Stimulated activated CD8-positive, alpha-beta memory T cell treated with anti-CD3 and anti-CD28 coated beads, Interleukin-4, amount 100 ng/mL, for 4 hours (primary cell): ENCODE measurements at places on chromosomes 6 and 20.

GRCh38 chr20:46941404-46941803 is 46.8 kb downstream of the EYA2 start:
- DNase-seq: no peak

DNA sequence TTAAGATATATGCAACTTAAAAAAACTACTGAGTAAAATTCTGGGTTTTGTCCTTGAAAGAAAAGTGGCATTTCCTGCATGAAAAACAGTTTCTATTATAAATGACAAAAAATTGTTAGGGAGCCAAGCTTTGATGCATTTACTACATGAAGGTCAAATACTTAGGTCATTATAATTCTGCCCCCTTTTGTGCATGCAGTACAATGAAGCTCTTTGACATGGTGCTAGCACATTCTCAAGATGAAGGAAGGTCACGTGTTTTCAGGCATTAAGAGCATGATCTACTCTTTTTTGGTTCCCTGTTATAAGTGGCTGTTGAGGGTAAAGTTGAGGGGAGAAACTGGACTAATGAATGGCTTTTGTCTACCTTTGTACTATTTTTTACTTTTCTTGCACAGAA is 72.7 kb downstream of the FOXO3 start:
- no peak for DNase-seq

DNA sequence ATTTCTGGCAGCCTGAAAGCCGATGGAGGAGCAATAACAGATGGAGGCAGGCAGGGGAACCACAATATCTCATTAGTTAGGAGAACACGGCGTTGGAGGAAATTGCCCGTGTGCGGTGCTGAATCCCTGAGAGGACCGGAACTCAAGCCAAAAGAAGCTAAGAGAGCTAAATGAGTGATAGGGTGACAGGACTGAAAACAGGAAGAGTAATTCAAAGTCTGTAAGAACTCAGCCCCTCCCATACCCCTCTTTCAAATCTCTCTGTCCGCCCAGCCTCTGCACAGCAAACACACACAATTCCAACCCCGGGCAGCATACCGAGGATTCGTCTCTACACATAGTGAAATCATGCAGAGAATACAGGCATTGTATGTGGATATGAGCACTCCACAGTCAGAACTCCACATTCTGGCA is 2.6 kb upstream of the IPCEF1 start:
- DNase-seq: no peak

DNA sequence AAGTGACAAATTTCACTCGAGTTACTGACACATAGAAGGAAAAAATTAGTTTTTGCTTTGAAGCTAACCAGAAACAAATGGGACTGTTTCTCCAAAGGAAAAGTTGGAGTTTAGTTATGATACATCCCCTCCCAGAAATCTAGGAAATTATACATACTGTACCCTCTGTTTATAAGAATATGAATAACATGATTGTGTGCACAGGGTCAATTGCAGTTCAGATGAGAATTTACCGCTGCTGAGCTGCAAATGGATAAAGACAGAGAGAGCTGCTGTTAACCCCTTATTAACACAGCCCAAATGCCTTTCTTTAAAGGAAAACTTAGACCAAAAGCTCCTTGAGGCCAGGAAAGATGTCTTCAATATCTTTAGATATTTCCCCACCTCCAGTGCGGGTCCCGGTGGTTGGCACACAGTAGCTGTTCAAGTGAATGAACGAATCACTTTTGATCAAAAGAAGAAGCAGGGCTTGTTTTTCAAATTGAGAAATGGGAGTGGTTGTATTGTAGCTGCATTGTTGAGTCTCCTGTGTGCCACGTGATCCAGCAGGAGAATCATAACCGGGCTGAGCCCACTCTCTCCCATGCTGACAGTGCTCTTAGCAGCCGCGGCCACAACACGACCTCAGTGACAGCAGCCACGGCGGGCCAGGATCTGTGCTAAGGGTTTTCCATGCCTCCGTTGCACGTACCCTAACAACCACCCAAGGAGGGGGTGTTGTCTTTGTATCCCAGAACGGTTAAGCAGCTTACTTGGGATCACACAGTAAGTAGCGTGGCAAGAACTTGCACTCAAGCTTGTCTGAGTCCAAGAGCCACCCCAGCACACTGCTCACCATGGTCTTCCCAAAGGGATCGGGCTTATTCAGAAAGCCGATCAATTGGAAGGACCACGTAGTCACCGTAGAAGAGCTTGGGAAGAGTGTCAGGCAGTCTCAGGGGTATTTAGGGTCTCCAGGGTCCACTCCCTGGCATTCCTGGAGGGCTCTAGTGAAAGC is 53.5 kb upstream of the BMP6 start:
- DNase-seq: no peak

DNA sequence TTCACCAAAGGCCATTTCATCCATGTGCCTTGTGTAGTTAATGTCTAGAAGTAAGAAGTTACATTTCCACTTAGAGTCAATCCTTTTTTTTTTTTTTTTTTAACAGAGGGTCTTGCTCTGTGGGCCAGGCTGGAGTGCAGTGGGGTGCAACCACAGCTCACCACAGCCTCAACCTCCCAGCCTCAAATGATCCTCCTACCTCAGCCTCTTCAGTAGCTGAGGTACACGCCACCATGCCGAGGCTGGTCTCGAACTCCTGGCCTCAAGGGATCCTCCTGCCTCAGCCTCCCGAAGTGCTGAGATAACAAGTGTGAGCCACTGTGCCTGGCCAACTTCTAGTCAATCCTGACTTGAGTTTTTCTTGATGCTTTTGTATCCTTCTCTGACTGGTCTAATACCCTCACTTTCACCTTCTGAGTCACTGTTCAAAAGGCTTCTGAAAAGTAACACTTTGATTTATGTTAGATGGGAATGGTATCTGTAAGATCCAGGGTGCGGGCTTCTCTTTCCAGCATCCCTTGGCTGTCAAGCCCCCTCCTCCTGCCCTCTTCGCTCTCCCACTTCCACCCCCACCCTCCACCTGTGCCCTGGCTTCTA is 22.1 kb downstream of the TRAM2 start:
- no peak for DNase-seq

GRCh38 chr6:138291849-138292181 is 73.5 kb upstream of the PBOV1 start:
- DNase-seq: no peak

DNA sequence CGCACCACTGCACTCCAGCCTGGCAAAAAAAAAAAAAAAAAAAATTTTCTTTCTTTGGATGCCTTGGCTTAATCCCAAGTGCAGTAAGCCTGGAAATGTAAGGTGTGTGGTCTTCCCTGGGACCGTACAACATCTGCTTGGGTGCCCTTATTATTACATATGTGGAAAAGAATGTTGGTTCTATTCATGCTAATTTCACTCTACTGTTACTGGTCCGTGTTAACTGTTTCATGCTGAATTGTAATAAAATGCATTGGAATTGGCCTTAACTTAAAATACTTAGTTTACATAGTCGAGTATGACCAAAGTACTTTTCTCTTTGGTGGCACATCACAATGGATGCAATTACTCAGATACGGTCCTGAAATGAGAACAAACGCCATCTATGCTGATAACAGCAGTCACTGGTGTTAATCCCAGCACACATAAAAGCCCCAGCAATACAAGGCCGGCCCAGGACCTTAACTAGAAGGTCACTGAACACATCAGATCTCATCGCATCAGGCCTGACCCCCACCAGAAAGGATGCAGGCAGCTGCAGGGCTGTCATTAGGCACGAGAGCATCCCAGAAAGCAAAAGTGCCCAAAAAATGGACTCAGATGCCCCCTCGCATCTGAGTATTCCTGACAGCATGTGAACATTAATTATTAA is 1.2 kb downstream of the SERPINB6 start:
- DNase-seq: no peak

GRCh38 chr6:109344226-109344625 is 38.0 kb downstream of the CD164 start:
- no peak for DNase-seq

- no peak for DNase-seq
These were observed 539.3 kb upstream of the ID4 start for GRCh38 chr6:19297880-19298279.

GRCh38 chr6:139784222-139784769 is 409.8 kb upstream of the CITED2 start:
- DNase-seq: no peak

DNA sequence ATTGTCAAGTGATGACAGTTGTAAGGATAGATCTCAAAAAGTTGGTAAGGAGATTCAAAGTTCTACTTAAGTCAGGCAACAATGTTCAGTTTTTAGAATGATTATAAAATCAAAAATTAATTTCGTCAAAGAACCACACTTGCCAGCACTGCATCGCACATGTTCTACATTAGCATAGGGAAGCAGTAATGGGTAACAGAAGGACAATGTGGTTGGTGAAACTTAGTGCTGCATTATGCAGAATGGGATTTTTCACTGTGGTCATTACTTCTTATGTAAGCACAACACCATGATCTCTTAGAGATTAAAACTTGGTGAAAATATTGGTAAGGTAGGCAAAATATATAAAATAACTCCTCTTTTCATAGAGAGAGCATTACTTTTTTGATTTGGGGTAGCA is 173.7 kb upstream of the THEMIS start:
- no peak for DNase-seq

- DNase-seq: no peak
These were observed at the start of gene NRN1 for GRCh38 chr6:6006428-6007365. NRN1 (minus strand) TSS chr6:6006925; CDS start chr6:6006749, 176 bp downstream.

- no peak for DNase-seq
These were observed 2.1 kb downstream of the STX11 start for GRCh38 chr6:144152334-144152900.

- DNase-seq: no peak
These were observed 2.4 kb downstream of the DSP start for GRCh38 chr6:7543789-7544424.

DNA sequence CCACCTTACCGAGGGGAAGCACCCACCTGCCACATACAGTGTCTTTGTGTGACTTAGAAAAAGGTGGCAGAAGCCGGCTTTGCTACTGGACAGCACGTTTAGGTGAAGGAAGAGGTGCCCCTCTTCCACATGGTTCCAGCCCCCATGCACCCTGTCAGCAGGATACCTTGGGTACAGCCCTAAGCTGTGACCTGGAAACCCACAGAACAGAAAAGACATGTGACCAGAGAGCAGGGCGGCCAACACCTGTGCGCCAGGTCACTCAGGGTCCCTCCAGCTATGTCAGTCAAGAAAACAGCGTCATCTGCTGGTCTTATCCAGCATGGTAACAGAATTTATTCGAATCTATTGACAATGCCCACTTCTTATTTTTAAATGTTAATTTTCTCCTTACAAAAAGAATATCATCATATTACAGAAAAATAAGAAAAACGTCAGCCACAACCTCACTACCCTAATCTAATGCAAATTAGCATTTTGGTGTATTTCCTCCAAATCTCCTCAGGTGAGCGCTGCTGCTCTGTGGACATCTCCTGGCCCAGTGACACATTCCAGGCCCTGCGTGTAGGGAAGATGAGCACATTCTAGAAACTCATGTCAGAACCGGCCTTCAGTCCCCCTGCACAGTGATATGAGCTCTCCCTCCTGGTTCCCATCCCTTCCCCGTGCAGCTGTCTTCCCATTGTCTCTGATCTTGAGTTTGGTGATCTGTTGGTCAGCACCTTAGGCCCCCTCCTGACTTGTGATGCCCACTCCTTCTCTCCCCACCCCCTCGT is 37.2 kb downstream of the GTF2H5 start:
- no peak for DNase-seq

DNA sequence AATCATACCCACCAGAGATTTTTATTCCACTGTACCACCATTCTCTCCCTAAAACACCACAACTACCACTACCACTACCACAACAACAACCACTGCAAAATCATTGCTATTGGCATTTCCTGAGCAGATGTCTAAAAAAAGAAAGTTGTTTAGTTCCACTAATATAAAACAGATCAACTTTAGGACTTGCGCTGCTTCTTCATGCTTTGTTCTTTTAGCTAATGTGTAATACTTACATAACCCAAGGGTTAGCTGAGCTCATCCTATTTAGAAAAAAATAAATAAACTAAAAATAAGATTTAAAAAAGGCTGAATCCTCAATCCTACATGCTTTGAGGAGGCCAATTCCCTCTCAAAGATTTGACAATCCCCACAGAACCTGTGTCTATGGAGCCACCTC is 11.4 kb downstream of the IYD start:
- DNase-seq: no peak

DNA sequence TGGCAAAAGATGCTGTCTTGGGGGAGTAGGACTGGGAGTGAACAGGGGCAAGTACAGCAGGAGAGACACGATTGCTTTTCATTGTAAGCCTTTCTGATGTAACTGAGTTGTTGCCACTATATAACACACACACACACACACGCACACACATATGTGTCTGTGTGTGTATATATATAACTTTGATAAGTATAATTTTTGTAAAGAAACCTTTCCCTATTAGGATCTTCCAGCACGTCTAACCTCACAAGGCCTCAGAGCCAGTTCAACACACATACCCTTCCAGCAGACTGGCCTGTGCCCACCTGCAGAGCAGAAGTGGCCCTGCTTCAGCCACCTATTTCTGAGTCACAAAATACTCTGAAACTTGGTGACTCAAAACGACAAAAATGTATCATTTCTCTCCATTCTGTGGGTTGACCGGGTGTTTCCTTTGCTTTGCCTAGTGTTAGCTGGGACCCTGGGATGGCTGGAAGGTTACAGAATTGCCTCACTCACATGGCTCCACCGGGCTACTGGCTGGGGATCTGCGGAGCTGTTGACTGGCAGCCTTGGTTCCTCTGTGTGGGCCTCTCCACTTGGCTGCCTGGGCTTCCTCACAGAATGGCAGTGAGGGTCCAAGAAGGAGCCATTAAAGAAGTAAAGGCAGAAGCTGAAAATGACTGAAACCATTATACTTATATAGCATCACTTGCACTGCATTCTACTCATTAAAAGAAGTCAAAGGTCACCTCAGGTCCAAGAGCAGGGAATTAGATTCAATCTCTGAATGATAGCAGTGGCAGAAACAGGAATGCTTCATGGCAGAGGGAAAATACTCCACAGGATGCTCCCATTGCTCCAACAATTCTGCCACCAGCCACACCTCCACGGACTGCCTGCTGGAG is 126.4 kb downstream of the BANF2 start:
- DNase-seq: no peak

GRCh38 chr6:122845916-122846612 is 57.0 kb downstream of the SMPDL3A start:
- no peak for DNase-seq

GRCh38 chr20:50484271-50484976 is 25.8 kb upstream of the PTPN1 start:
- DNase-seq: no peak

- no peak for DNase-seq
These were observed 827.5 kb upstream of the CITED2 start for GRCh38 chr6:140201787-140202458.

DNA sequence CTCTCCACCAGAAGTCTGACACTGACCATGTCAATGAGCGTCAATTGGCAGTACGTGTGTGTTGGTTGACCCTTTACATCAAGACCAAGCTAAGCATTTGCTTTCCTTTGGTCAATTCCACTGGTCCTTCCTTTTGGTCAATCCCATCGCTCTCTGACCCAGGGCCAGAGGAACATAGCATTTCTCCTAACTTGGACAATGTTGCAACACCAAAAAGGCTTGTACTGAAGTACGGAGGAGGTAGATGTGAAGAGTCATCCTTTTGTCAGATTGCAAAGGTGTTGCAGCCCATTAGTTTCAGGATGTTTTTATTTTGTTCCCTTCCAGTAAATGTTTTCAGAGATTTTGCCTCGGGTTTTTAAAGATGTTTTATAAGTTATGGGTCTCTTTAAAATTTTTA is 24.6 kb downstream of the EDN1 start:
- DNase-seq: no peak
